ENCODE measurements at places on chromosomes 3 and 15. TPM values are rescaled to one million over a fixed set of nuclear protein-coding genes. Genes with fewer than 3 reads are reported as not detected.

The PLA2G4B gene
- total RNA-seq = 7.5 TPM

The ELL3 gene
- total RNA-seq = 27.3 TPM

The KY gene
- not detected for total RNA-seq

The PLEKHO2 gene
- total RNA-seq = 6.6 TPM

The ROPN1 gene
- total RNA-seq = not detected

Data from tracheal epithelial cell (primary cell).